ENCODE measurements at places on chromosomes 5 and 9.

GRCh38 chr5:117590944-117591343, 1016.3 kb upstream of the SEMA6A start:
- H3K27ac ChIP-seq, result no peak overlapping the region
- H3K27me3 ChIP-seq, result no peaks in the 10 kb centered on the region
- no peak for DNase-seq
- no peaks in the 10 kb centered on the region for H3K36me3 ChIP-seq

- no peaks in the 10 kb centered on the region for H3K27me3 ChIP-seq
- H3K4me3 ChIP-seq, result no peak overlapping the region
- H3K4me1 ChIP-seq, result no peaks in the 10 kb centered on the region
- peak; percentile 62 for DNase-seq
- H3K36me3 ChIP-seq, result no peaks in the 10 kb centered on the region
- no peak overlapping the region for H3K27ac ChIP-seq
Observed at GRCh38 chr9:25716220-25716872, 38.1 kb upstream of the TUSC1 start.

DNA sequence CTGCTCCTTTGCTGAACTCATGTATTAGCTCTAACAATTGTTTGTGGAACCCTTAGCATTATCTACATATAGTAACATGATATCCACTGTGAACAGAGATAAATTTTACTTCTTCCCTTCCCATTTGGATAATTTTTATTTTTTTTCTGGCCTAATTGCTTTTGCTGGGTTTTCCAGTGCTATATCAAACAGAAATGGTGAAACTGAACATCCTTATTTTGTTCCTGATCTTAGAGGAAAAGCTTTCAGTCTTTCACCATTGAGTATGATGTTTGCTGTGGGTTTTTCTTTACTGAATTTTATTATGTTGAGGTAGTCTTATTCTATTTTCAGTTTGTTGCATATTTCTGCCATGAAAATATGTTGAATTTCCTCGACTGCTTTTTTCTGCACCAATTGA, 44.8 kb upstream of the STARD4 start:
- no peaks in the 10 kb centered on the region for H3K4me1 ChIP-seq
- H3K27ac ChIP-seq, result no peak overlapping the region
- no peaks in the 10 kb centered on the region for H3K36me3 ChIP-seq
- H3K4me3 ChIP-seq, result no peak overlapping the region
- DNase-seq, result no peak

DNA sequence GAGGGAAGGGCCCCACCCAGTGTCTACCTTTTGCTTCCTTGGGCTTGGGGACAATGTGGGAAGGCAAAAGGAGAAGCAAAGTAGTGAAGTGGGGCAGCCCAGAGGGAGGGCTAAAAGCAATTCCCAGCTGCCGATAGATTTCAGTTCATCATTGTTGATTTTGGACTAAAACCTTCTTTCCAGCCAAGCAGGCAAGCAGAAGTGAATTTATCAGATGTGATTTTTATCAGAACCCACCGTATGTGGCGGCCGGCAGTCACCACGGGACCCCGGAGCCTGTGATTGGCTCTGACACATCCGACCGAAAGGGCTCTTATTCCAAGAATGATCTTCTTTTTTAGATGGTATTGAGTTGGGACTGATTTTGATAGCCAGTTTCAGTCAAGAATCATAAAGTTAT, 559.9 kb downstream of the PSAT1 start:
- H3K27me3 ChIP-seq, result no peaks in the 10 kb centered on the region
- no peaks in the 10 kb centered on the region for H3K4me1 ChIP-seq
- no peak overlapping the region for H3K27ac ChIP-seq

DNA sequence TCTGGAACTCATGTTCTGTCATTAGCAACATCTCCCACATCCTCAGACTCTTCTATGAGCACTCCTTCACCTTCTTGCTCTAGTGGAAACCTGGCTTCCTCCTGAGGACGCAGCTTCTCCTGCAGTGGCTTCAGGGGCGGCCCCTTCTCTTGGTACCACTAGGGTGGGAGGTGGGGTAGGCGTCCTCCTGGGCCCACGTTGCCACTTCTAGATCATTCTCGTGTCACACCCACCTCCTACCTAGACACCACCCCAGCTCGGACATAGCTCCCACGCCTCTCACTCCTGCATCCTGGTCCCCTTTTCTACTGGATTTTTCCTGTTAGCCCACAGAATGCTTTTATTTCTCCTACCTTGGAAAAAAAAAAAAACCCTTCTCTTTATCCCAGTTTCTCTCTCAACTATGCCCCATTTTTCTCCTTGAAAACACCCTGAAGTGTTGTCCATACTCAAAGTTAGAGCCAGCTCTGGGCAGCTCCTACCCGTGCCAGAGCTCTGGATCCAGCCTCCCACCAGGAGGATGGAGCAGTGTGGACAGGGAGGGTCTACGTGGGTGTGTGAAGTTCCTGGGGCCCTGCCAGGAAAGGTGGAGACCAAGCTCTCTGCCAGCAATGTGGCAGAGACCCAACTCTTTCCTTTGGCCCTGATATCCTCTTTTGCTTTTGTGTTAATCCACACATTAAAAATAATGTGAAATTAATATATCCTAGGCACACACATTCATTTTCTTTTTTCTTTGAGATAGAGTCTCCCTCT, 179.2 kb downstream of the HSPA4 start:
- no peak overlapping the region for H3K4me3 ChIP-seq
- peak; percentile 40 for DNase-seq
- no peaks in the 10 kb centered on the region for H3K27me3 ChIP-seq
- H3K4me1 ChIP-seq, result peaks cover 4% of the 10 kb centered on the region
- no peaks in the 10 kb centered on the region for H3K36me3 ChIP-seq

GRCh38 chr5:168334695-168335094, 43.2 kb downstream of the WWC1 start:
- no peak overlapping the region for H3K27ac ChIP-seq
- no peak overlapping the region for H3K4me3 ChIP-seq
- no peaks in the 10 kb centered on the region for H3K36me3 ChIP-seq
- no peaks in the 10 kb centered on the region for H3K4me1 ChIP-seq

DNA sequence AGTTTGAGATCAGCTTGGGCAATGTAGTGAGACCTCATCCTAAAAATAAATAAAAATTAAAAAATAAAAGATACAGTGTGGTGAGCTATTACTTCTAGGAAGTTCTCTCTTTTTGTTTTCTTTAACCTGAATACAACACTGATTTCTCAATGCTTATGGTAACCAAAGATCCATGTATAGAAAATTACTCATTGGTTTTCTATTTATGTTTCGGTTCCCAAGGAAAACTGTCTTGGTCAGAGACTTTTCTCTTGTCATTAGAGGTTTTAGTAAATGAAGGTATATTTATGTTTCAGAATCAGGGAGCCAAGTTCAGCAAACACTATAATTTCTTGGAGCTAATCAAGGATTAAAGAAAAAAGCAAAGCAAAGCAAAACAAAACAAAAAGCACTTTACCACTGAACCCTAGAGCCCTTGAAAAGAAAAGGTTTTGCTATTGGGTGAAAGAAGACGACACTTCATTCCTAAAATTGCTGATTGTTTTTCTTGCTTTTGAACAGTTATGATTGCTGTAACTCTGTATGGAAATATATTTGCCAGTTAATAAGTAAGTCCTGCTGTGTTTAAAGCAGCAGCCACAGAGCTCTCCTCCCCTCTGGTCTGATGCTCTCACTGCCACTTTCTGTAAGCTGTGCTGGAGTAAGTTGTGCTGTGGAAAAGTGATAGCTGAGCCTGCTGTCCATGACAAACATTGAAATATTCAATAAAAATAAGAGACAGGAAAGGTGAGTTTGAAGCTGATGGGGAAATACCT, 298.2 kb downstream of the CD180 start:
- no peaks in the 10 kb centered on the region for H3K4me1 ChIP-seq
- DNase-seq, result no peak
- no peak overlapping the region for H3K27ac ChIP-seq
- no peaks in the 10 kb centered on the region for H3K27me3 ChIP-seq
- no peak overlapping the region for H3K4me3 ChIP-seq

DNA sequence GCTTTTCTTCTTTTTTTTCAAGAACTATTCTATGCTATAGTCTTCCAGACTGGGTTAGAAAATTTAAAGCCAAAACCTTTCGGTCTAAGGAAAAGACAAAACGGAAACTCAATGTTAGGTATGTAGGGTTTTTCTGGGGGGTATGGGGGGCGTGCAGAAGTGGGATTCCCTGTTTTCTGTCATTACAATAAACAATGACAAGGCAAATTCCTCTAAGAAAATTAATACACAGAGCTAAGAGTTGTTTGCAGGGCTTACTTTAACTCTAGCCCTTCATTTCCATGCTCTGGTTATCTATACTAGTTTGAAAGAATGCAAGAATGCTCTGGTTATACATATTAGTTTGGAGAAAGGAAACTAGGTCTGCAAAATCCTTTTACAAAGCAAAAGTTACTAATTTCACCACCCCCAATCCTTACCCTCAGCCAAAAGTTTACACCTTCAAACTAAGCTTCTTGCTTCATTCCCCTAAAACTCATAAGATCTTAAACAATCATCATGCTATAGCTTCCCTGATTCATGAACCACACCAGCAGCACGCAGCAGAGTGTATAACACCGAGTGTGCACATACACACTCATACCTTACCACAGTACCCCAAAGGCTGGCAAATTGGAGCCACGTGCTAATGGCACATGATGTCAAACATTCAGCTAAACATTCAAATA, 89.1 kb upstream of the NR5A1 start:
- H3K4me3 ChIP-seq, result no peak overlapping the region
- H3K36me3 ChIP-seq, result no peaks in the 10 kb centered on the region
- no peak for DNase-seq
- H3K27me3 ChIP-seq, result no peaks in the 10 kb centered on the region
- H3K4me1 ChIP-seq, result no peaks in the 10 kb centered on the region
- no peak overlapping the region for H3K27ac ChIP-seq

DNA sequence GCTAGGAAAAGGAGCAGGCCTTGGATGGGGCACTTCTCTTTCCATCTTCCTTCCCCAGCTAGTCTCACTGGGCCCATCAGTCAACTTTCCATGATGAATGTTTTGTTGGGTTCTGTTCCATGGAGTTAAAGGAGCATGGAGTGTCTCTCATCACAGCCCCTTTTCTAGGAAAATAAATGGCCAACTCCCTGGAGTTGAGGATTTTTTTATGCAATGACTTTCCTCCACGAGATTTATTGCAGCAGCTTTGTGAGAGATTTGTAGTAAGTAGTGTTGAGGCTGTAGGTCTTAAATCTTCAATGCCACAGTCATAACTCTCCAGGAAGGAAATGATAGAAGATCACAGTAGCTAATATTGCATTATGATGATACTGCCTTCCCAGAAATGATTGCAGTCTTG, 45.6 kb upstream of the SLC44A1 start:
- no peaks in the 10 kb centered on the region for H3K4me1 ChIP-seq
- no peaks in the 10 kb centered on the region for H3K36me3 ChIP-seq
- no peaks in the 10 kb centered on the region for H3K27me3 ChIP-seq
- H3K27ac ChIP-seq, result no peak overlapping the region
- DNase-seq, result no peak

Measured in breast epithelium (tissue), 4 donors.